Fibroblast of upper back skin (primary cell): ENCODE measurements at places on chromosomes 1 and 21.

DNA sequence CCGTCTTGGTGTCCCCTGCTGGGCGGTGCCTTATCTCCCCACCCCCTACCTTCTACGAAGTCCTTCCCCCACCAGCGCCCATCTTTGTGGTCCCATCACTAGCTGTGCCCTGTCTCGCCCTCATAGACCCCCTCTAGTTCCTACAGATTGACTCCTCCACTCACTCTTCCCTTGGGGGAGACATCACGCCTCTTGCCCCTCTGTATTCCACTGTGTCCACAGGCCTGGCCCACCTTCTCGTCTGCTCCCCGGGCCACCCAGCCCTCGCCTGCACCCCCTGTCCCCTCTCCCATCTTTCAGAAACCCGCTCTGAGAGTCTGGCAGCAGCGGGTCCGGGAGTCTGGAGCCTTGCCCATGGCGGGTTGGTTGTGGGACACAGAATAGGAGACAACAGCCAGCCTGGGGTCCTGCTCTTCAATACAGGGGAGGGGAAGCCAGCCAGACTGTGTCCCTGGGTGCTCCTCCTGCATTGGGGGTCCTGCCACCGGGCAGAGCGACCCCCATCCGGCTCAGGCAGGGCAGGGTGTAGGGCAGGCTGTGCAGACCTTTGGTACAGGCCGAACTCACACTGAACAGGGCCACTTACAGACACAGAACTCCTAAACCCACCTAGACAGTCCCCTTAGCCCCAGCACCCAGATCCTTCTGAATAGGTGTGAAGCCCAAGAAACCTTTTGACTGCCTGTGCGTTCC lies 1.1 kb downstream of the RNF187 start:
- DNase-seq: no peak

DNA sequence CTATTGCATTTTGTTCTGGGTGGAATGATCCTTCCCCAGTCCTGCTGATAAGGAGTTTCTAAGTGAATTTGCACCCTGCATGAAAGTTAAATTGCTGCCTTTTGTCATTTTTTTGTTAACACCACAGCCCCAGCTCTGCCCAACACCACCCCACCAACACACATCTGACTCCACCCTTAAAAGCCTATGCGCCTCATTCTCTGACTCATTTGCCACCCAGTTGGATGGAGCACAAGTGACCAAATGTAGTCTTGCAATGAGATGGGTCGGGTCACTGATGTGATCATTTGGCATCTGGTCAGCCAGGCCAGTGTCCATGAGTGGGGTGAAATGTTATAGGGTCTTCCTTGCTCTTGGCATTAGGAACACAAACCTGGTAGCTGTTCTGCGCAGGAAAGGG lies 256.8 kb downstream of the KAZN start:
- DNase-seq: no peak

GRCh38 chr1:193060938-193061337 lies 1.5 kb downstream of the RO60 start:
- peak; percentile 12 for DNase-seq

GRCh38 chr1:41500378-41500777 lies 15.9 kb upstream of the EDN2 start:
- no peak for DNase-seq

- peak; percentile 71 for DNase-seq
These were observed 39.6 kb upstream of the ITPKB start for GRCh38 chr1:226778657-226779058.

DNA sequence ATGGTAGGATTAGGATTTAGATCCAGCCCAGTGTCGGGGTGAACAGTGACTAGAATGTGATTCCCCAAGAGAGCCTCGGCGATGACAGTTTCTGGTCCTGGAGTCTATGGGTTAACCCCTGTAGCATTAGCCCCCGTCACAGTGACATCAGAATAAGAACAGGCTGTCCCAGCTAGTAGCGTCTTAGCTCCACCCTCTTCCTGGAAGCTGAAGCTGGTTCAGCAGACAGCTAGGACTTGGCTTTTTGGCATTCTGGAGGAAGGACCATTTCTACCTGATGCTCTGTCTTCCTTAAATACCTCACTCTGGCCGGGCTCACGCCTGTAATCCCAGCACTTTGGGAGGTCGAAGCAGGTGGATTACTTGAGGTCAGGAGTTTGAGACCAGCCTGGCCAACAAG lies 5.0 kb downstream of the NDUFS2 start:
- DNase-seq: no peak

- DNase-seq: peak; percentile 45
These were observed 18.3 kb upstream of the IL6R start for GRCh38 chr1:154386643-154387352.

DNA sequence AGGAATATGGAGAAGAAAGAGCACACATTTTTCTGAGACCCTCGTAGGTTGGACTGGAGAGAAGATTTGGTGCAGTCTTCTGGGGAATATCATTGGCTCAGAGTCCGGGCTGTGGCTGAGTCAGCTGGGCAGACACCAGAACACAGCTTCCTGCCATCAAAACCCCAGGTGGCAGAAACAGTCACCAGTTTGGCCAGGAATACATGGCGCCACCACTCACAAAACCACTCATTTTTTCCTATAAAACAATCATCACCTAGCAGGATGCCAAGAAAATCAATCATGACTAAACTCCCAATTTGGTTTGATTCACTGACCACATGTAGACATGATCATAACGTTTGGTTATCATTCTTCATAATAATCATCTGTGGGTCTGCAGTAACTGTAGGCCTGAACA lies 178.1 kb upstream of the PBX1 start:
- peak; percentile 87 for DNase-seq

GRCh38 chr1:163168053-163168452 lies 34.7 kb downstream of the RGS5 start:
- DNase-seq: peak; percentile 99

DNA sequence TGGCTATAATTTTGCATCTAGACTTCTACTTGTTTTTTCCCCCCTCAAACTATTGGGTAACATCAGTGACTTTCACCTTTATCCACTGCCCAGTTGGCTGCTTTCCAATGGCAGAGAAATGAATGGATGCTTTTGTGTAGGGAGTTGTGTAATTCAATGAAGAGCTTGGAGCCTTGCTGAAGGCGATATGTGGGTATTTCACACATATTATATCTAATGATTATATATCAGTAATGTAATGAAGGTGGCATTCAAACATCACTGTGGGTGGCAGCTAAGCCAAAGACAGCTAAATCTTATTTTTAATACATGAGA lies 81.2 kb downstream of the TGFB2 start:
- peak; percentile 51 for DNase-seq

- peak; percentile 57 for DNase-seq
These were observed 1.5 kb upstream of the C2CD4D start for GRCh38 chr1:151841141-151841540.

GRCh38 chr1:65497256-65497830 lies 76.9 kb downstream of the LEPR start:
- DNase-seq: no peak

DNA sequence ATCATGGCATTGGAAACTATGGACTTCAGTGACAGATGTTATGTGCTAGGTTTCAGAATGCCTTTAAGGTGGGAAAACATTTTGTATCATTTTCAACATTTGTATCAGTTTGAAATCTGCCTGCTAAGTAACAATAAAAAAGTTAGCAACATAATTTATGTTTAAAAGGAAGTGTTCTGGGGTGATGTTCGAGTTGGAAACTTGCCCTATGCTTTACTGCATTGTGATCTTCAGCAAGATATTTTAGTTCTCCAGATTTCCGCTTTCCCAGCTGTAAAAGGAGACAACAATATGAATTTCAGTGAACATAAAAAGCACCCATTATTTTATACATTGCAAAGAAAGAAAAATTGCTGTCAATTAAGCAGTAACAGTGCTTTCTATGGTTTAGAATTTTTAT lies 187.4 kb downstream of the DISC1 start:
- peak; percentile 13 for DNase-seq

DNA sequence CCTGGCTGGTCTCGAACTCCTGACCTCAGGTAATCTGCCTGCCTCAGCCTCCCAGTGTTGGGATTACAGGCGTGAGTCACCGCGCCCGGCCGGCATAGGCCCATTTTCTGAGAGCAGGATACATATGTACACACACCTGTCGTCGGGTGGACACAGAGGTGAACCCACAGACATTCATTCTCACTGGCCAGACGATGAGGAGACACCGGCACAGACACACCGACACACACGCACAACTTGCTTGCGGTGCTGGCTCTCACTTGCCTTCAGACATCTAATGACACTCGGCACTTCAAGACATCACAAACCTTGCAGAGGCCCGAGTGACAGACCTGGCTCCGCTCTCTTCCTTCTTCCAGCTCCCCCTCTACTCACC lies 579 bp downstream of the PTCH2 start:
- DNase-seq: no peak

DNA sequence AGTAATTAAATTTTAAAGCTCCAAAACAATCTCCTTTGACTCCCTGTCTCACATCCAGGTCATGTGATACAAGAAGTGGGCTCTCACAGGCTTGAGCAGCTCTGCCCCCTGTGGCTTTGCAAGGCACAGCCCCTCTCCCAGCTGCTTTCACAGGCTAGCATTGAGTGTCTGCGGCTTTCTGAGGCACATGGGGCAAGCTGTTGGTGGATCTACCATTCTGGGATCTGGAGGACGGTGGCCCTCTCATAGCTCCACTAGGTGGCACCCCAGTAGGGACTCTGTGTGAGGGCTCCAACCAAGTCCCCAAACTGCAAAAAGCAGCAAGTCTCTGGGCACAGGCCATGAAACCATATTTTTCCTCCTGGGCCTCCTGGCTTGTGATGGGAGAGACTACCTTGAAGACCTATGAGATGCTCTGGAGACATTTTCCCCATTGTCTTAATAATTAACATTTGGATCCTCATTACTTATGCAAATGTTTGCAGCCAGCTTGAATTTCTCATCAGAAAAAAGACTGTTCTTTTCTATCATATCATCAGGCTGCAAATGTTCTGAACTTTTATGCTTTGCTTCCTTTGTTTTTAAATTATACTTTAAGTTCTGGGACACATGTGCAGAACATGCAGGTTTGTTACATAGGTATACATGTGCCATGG lies 554.1 kb upstream of the OLFM3 start:
- peak; percentile 9 for DNase-seq

- DNase-seq: no peak
These were observed 48.1 kb downstream of the DNAJC6 start for GRCh38 chr1:65357291-65357960.

- DNase-seq: peak; percentile 25
These were observed 49.8 kb downstream of the ARHGEF16 start for GRCh38 chr1:3504151-3504821.

GRCh38 chr1:84412316-84412942 lies 14.1 kb downstream of the DNASE2B start:
- DNase-seq: peak; percentile 80

- no peak for DNase-seq
These were observed 37.1 kb upstream of the IL12RB2 start for GRCh38 chr1:67270541-67270940.

DNA sequence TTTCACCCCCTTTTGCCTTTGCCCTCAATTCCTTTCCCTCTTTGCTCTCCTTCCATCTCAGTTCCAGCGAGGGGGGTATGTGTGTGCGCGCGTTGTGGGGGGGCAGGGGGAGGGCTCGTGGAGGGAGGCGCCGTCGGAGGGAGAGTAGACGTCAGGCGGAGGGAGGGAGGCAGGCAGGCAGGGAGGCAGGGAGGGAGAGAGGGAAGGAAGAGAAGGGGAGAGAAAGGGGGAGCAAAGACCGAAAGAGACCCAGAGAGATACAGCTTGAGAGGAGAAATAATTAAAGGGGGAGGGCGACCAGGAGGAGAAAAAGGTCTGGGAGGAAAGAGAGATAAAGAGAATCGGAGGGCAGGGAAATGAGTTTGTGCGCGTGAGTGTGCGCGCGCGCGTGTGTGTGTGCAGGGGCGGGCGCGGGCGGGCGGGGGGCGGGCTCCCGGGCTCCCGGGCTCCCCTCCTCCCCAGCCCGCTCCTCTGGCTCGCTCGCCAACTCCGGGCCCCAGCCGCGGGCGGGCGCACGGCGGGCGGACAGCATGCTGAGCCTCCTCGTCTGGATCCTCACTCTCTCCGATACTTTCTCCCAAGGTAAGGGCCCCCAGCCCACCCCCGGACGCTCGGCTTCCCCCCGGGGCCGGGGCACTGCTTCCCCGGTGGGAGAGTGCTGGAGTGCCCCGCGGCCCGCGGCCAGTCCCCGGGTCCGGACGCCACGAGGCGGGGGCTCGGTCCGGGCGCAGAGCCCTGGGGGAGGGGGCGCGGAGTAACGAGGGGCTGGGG lies at the start of gene KIRREL1:
TSS of gene KIRREL1 (plus strand) at position 499 of the 771 bp plus-strand sequence. CDS start at position 531, 32 bp downstream.
- peak; percentile 76 for DNase-seq

GRCh38 chr1:241992734-241993133 lies 6.2 kb downstream of the MAP1LC3C start:
- peak; percentile 32 for DNase-seq

GRCh38 chr21:42807938-42808613 lies 71.3 kb downstream of the WDR4 start:
- DNase-seq: no peak

- no peak for DNase-seq
These were observed 3.3 kb upstream of the MYOG start for GRCh38 chr1:203089001-203089650.

DNA sequence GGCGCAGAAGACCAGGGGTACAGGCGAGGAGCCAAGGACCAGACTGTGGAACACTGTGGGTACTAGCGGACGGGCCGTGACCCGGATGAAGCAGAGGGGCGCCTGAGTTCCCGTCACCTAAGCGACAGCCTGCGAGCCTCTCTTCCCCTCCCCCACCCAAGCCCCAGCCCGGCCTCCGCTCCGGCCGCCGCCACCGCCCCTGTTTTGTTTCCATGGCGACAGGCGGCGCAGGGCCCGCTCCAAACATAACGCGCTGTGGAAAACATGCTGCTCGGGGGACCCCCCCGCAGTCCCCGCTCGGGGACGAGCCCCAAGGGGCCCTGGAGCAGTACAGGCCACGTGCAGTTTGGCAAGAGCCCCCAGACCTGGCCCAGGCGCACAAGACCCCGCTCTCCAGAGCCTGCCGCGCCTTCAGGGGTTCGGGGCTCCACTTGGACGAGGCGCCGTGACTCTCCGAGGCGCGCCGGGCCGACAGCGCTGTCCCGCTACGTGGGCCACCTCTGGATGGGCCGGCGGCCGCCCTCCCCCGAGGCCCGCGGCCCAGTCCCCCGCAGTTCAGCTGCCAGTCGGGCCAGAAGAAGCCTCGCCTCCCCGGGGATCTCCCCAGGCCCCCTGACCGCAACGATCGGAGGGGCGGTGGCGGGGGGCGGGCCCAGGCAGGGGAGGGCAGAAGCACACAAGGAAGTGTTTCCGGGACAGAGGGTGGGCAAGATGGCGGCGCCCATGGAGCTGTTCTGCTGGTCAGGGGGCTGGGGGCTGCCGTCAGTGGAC lies at the start of gene MTX1:
TSS of gene MTX1 (plus strand) at position 155 of the 771 bp plus-strand sequence. CDS start at position 265, 110 bp downstream.
- peak; percentile 83 for DNase-seq

DNA sequence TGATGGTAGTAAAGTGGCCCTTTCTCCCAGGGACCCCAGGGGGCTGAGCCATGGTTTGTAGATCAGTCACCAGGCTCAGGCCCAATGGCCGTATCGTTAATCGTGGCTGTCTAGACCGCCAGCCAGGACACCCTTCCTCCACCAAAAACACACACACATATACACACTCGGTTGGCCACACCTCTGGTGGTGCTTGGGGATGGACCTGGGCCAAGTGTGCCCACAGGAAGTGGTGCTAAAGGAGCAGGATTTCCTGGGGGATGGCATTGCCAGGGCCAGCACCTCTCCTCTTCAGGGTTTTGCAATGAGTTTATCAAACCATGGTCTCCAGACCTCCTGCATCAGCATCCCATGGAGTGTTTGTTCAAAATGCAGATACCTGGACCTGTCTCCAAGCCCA lies 36.2 kb downstream of the CITED4 start:
- DNase-seq: no peak

GRCh38 chr1:225424562-225425200 lies 3.2 kb downstream of the LBR start:
- DNase-seq: peak; percentile 79
